ENCODE measurements at places on chromosomes 12 and 14.

- no peak for DNase-seq
These were observed 461.4 kb upstream of the USP15 start for GRCh38 chr12:61798778-61799177.

- no peak for DNase-seq
These were observed 996.8 kb upstream of the TMEM132C start for GRCh38 chr12:127270193-127270592.

GRCh38 chr12:90234472-90234871 lies 525.8 kb upstream of the ATP2B1 start:
- no peak for DNase-seq

- no peak for DNase-seq
These were observed 214.0 kb upstream of the BTG1 start for GRCh38 chr12:92359581-92360209.

DNA sequence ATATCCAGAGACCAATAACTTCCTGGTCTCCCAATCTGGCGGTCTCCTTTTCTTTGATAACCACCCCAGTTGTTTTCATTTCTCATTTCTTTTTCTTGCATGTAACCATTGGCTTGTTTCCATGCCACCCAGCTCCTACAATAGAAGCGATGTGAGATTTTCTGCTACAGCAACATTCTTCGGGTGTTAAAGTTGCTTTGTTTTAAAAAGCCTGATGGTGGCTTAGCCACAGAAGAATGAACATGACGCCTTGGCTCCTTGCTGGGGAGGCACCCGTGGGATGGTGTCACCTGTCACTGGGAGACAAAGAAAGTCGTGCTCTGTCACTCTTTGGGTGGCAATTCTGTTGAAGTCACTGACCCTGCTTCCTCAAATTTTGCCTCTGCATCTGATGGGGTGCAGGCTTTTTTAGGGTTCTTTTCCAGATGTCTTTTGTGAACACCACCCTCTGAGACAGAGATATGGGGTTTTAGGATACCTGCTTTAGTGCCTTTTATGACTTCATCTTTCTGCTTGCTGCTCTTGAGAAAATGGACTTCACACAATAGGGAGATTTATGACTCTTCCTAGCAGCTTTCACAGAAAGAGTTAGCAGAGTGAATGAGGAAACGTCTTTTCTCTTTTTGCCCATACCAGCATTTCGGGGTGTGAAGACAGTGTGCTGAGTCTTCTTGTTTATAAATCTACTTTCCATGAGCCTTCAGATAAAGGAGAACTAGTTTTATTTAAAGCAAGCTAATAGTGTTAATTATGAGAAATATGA lies 265.3 kb upstream of the TBX3 start:
- DNase-seq = no peak

GRCh38 chr14:88993946-88994345 lies 169.5 kb downstream of the TTC8 start:
- DNase-seq = no peak

GRCh38 chr14:73124180-73124894 lies 12.0 kb upstream of the PSEN1 start:
- DNase-seq = no peak

DNA sequence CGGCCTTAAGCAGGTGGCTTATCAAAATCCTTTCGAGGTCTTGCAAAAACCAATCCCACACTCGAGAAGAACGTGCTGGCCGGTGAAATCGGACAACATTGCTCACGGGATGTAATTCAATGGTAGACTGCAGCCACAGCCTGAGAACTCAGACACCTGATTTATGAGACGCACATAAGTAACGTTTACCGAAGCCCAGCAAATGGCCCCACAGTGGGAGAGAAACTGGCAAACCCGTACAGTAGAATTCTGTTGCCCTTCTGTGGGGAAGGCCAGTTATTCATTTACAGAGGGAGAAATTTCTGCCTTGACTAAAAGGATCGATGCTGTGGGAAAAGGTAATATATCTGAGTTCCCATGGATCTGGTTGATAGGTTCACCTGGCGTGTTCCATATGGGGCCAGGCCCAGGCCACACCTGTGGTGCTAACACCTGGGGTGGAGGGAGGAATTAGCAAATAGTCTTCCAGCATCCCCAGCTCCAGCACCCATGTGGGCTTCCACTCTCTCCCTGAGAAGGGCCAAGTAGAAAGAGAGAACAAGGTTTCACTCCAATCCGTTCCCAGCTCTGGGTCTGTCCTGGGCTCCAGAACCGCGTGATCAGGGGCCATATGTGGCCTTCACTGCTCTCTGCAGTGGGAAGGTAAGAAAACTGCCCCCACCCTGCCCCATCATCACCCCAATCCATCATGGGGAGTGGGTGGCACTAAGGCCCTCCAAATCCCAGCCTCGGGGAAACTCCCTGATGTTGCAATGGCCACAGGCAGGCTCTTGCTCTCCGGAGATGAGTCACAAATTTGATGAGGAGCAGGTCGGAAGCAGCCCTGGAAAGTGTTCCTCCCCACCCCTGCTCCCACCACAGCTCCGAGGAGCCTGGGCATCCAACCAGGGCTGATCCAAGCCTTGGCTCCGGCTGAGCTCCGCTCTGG lies 12.7 kb downstream of the BDKRB1 start:
- no peak for DNase-seq

DNA sequence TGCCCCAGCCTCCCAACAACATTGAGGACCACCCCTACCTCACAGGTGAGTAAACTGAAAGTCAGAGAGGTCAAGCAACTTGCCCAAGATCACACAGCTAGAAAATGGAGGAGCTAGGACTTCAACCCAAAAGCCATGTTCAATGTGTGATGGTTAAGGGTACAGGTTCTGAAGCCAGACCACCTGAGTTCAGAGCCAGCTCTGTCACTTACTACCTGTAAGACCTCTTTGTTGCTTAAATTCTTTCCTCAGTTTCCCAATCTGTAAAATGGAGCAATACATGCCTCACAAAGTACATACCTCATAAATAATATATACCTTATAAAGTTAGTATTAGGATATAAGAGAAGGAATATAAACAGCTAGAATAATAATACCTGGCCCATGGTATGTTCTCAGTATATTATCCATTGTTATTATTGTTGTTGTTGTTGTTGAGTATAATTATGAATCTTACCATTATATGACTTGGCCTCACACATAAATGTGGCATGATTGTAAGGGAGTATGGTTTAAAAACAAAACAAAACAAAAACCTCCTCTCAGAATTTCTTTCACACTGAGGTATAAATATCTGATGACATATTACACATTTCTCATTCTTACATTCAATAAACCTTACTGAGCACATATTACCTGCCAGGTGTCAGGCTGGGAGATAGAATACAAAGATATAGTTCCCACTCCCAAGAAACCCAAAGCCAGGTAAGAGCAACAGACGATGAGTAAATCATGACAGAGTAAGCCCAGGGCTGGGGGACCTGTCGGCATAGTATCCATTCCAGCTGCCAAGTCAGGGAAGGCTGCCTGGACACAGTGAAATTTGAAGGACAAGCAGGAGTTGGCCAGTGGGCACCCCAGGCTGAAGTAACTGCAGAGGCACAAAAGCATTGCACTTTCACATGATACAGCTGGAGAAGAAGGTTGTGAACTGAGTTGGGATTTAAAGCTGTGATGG lies 19.6 kb downstream of the CMKLR1 start:
- no peak for DNase-seq

- DNase-seq = no peak
These were observed 643 bp downstream of the ZFC3H1 start for GRCh38 chr12:71662849-71663560.

- DNase-seq = no peak
These were observed 7.2 kb upstream of the MAP3K9 start for GRCh38 chr14:70816525-70816924.

Measured in NCI-H2029 treated with DMSO at 0.1 percent for 48 hours (cell line).